ENCODE measurements at places on chromosomes 13 and 19. TPM values are rescaled to one million over a fixed set of nuclear protein-coding genes. Genes with fewer than 3 reads are reported as not detected.

GRCh38 chr13:50306156-50306555 is 290.9 kb downstream of the KCNRG start:
- DNase-seq: no peak
- no peak overlapping the region for H3K4me3 ChIP-seq
- peaks cover 12% of the 10 kb centered on the region for H3K4me1 ChIP-seq
- H3K36me3 ChIP-seq: no peaks in the 10 kb centered on the region
- no peaks in the 10 kb centered on the region for H3K27me3 ChIP-seq
- no peak overlapping the region for H3K27ac ChIP-seq

DNA sequence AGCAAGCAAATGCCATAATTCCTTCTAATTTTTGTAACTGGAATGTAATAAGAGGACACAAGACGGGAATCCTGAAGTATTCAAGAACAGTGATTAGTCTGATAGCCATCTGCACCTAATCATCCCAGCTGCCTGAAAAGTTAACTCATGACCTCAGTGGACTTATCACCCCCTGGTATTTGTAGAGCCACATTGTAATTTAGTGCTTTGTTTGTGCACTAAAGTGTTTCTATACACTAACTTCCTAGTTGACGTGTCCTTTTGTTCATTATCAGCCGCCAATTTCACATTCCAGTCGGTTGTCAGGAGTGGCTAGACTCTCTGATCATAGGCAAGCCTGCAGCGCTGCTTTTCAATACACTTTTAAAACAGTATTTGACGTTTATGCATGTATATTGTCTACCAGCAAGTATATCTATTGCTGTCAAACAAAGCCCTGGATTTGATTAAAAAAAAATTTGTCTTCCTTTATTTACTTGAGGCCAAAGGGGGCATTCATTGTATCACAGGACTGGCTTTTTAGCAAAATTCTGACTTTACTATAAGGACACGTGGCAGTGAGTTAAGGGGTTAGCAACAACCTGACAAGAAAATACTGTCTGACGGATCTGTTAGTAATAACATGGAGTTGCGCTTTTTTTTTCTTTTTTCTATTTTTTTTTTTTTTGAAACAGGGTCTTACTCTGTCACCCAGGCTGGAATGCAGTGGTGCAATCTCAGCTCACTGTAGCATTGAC is 10.4 kb upstream of the SOX21 start:
- peaks cover 15% of the 10 kb centered on the region for H3K4me1 ChIP-seq
- no peak overlapping the region for H3K4me3 ChIP-seq
- peak; percentile 46 for DNase-seq

DNA sequence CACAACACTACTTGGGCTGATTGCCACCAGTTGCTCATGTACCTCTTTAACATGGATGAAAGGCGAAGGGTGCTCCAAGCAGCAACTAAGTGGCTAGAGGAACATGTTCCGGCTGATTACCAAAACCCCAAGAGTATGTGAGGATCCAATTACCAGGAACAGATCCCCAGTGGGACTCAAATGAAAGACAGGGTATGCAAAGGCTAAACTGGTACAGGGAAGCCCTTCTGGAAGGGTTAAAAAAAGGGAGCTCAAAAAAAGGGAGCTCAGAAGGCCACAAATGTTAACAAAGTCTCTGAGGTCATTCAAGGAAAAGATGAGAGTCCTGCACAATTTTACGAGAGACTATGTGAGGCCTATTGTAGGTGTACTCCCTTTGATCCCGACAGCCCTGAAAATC is 604.7 kb downstream of the UQCRFS1 start:
- H3K4me3 ChIP-seq: no peak overlapping the region
- no peak for DNase-seq
- H3K36me3 ChIP-seq: no peaks in the 10 kb centered on the region
- H3K4me1 ChIP-seq: no peaks in the 10 kb centered on the region

DNA sequence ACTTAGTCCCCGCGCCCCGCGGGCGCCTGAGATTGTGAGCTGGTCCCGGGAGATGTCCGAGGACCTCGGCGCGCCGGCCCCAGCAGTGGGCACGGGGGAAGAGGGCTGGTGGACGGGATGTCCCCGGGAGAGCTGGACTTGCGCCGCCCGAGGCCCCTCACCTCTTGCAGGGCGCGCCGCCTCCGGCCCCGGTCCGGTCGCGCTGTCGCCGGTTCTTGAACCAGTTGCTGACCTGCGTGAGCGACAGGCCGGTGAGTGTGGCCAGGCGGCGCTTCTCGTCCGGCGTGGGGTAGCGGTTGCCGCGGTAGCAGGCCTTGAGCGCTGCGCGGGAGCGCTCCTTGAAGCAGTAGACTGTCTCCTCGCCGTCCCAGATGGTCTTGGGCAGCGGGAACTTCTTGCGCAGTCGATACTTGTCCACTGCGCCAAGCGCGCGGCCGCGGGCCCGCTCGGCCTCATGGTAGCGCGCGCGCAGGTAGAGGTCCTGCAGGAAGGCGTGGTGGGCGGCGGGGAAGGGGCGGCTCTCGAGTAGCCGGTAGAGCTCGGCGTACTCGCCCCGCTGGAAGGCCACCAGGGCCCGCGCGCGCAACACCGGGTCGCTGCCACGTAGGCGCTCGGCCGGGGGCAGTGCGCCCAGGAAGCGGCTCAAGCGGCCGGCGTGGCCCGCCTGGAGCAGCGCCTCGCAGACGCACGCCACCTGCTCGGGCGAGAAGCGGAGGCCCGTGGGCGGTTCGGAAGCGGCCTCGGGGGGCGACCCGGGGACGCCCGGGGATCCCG is 984 bp downstream of the SIX5 start:
- peak overlapping the region; percentile 94 for H3K27ac ChIP-seq
- peak overlapping the region; percentile 86 for H3K4me3 ChIP-seq
- H3K4me1 ChIP-seq: peaks cover 34% of the 10 kb centered on the region
- H3K36me3 ChIP-seq: no peaks in the 10 kb centered on the region

DNA sequence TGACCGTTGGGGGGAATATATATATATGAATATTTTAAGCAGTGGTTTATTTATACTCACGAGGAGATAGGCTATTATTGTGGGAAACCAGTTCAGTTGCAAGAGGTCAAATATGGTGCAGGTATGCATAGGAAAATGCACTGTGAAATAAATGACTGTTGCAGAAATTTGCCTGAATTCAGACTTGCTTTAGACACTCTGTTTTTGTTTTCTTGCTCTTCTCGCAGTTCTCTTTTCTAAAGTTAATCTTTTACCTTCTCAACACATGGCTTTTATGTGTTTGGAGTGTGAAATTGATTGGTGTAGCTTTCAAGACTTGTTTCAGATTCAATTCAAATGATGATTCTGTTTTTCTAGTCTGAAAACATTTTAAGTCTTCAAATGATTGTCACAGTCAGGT is 109.7 kb downstream of the LRCH1 start:
- H3K27ac ChIP-seq: no peak overlapping the region
- H3K4me3 ChIP-seq: no peak overlapping the region
- H3K36me3 ChIP-seq: no peaks in the 10 kb centered on the region
- DNase-seq: no peak
- peaks cover 37% of the 10 kb centered on the region for H3K4me1 ChIP-seq
- H3K27me3 ChIP-seq: no peaks in the 10 kb centered on the region

DNA sequence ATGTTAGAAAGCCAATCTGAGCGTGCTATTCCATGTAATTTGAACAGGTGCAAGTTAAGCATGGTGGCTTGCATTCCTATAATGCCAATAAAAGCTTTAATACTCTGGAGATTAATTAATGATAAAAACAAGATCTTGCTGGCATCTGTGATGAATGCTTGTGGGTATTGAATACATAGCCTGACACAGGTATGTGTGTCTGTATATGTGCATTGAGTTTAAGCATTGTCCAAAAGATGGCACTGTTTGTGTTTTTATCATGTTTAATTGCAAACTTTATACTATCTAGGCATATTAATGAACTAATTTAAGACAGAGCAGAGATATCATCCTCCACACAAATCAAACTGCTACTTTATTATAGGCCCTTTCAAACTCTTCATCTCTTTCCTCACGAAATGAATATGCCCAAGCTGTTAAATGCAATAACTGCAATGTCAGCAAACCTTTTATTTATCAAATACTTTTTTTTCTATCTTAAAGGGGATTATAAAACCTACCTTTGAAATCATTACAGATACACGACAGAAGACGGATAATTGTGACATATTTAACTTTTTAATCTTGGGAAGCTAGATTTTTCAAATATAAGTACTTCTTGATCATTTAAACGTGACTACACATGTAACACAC is 86.5 kb downstream of the TNFSF11 start:
- no peak for DNase-seq
- no peaks in the 10 kb centered on the region for H3K27me3 ChIP-seq
- no peak overlapping the region for H3K4me3 ChIP-seq
- H3K27ac ChIP-seq: no peak overlapping the region
- H3K36me3 ChIP-seq: no peaks in the 10 kb centered on the region

GRCh38 chr19:7669641-7670040 is 792 bp downstream of the RETN start:
- H3K27me3 ChIP-seq: peaks cover 94% of the 10 kb centered on the region
- no peak overlapping the region for H3K27ac ChIP-seq
- no peak for DNase-seq
- no peaks in the 10 kb centered on the region for H3K36me3 ChIP-seq
- peak overlapping the region; percentile 55 for H3K4me3 ChIP-seq
- H3K4me1 ChIP-seq: peaks cover 7% of the 10 kb centered on the region

DNA sequence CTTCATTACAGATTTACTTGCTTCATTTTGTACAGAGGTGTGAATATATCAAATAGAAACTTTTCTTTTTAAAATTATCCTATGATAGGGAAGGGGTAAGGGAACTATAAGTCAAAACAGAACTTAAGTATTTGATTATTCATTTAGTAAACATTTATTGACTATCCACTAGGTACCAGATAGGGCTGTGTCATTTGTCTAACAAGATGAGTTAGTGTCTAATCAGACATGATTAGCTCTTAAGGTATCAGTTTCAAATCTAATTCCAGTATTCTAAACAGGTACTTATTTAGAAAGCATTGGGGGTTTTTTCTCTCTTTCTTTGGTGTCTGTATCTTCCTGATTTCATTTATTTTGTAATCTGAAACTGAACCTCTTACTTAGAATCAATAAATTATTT is 32.2 kb downstream of the CDADC1 start:
- no peak overlapping the region for H3K4me3 ChIP-seq
- DNase-seq: no peak
- no peaks in the 10 kb centered on the region for H3K4me1 ChIP-seq
- no peaks in the 10 kb centered on the region for H3K36me3 ChIP-seq
- no peaks in the 10 kb centered on the region for H3K27me3 ChIP-seq
- no peak overlapping the region for H3K27ac ChIP-seq

GRCh38 chr13:52786766-52787165 is 47.1 kb upstream of the CNMD start:
- no peaks in the 10 kb centered on the region for H3K36me3 ChIP-seq
- DNase-seq: no peak
- no peak overlapping the region for H3K4me3 ChIP-seq

- no peak for DNase-seq
- peaks cover 43% of the 10 kb centered on the region for H3K4me1 ChIP-seq
- H3K36me3 ChIP-seq: no peaks in the 10 kb centered on the region
- no peak overlapping the region for H3K27ac ChIP-seq
Measured at GRCh38 chr19:1468274-1468820, 10.7 kb downstream of the C19orf25 start.

DNA sequence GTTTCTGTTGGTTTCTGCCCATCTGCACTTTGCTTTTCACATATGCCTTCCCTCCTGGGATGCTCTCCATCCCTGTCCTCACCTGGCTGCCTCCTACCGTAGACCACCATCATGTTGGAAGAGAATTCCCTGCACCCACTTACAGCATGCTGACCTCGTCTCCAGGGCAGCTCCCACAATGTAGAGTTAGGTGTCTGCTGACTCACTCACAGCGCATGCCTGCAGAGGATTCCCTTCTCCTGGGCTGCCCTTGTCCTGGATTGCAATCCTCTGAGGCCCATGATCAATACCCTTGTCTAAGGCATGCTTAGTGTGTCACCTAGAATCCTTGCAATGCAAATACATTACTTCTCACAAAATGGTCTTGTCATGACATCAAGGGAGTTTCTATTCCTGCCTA is 43.6 kb downstream of the STOML3 start:
- H3K36me3 ChIP-seq: no peaks in the 10 kb centered on the region
- H3K4me3 ChIP-seq: no peak overlapping the region
- peaks cover under 1% of the 10 kb centered on the region for H3K4me1 ChIP-seq
- H3K27ac ChIP-seq: no peak overlapping the region
- H3K27me3 ChIP-seq: no peaks in the 10 kb centered on the region

- no peaks in the 10 kb centered on the region for H3K4me1 ChIP-seq
- DNase-seq: no peak
- H3K27ac ChIP-seq: no peak overlapping the region
- H3K4me3 ChIP-seq: no peak overlapping the region
Measured at GRCh38 chr19:13996928-13997630, 9.0 kb downstream of the RFX1 start.

DNA sequence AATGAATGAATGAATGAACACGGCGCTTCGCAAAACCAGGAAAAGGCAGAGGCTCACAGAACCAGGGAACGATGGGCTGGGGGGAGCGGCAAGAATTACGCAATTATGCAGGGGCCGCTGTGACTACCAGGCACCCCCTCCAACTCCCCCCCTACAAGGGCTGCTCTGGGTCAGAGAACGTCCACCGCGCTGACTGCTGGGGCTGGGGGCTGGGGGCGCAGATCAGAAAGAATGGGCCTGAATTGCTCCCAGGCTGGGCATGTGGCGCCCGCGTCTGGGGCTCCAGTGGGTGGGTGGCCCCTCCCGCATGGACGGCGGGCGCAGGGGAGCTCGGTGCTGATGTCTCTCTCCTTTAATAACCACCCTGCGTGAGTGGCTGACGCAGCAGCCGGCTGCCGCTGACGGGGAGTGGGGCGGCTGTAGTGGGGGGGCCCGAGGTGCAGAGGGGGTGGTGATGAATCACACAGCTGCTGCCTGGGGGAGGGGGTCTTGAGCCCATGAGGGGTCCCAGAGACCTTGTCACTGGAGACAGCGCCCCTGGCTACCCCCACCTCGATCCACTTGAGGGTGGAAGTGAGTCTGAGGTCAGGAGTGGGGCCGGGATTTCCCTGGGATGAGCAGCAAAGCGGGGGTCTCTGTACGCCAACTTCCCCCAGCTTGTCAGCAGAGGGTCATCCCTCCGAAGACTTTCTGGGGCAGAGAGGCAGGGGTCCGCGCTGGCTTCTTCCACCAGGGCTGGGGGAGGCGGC is 1.5 kb upstream of the CIRBP start:
- H3K4me3 ChIP-seq: peak overlapping the region; percentile 62
- H3K4me1 ChIP-seq: peaks cover 56% of the 10 kb centered on the region
- H3K27me3 ChIP-seq: peaks cover 14% of the 10 kb centered on the region
- DNase-seq: peak; percentile 53

DNA sequence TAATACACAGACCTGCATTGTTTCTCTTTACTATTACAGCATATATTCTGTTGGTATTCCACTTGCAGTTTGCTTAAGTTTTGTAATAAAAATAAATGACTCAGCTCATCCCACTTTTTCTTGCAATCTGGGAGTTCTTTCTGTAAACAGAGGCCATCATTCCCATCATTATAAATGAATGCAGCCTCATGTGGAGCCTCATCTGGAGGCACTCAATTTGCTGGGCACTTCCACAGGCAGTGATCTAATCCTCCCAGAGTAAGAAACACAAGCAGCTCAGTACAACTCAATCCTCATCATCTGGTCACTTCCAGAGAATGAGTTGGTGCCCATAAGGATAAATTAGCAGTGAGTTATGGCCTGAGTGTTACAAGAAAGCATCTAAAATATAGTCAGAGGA is 2801.9 kb downstream of the PCDH9 start:
- DNase-seq: peak; percentile 4
- no peaks in the 10 kb centered on the region for H3K4me1 ChIP-seq
- no peaks in the 10 kb centered on the region for H3K27me3 ChIP-seq
- H3K4me3 ChIP-seq: no peak overlapping the region
- H3K36me3 ChIP-seq: no peaks in the 10 kb centered on the region

- peaks cover 45% of the 10 kb centered on the region for H3K27me3 ChIP-seq
- no peak overlapping the region for H3K4me3 ChIP-seq
Measured at GRCh38 chr13:94701313-94702180, 10.8 kb downstream of the SOX21 start.

AMH gene
- 3.5 TPM for total RNA-seq

ZNF66 gene
- total RNA-seq: 29.5 TPM

ADPRHL1 gene
- 0.43 TPM for total RNA-seq

ERICH4 gene
- total RNA-seq: not detected

All from neural progenitor cell (in vitro differentiated cells).